Activated naive CD4-positive, alpha-beta T cell treated with Interleukin-2 at 50 U/mL for 16 hours (primary cell): ENCODE measurements at places on chromosomes 7 and 10.

- no peak for DNase-seq
Observed at GRCh38 chr10:49735161-49735560, 27.0 kb downstream of the OGDHL start.

GRCh38 chr7:90229682-90230081, 15.3 kb upstream of the CFAP69 start:
- DNase-seq, result no peak

- DNase-seq, result no peak
Observed at GRCh38 chr10:99598781-99599509, 21.3 kb downstream of the SLC25A28 start.

DNA sequence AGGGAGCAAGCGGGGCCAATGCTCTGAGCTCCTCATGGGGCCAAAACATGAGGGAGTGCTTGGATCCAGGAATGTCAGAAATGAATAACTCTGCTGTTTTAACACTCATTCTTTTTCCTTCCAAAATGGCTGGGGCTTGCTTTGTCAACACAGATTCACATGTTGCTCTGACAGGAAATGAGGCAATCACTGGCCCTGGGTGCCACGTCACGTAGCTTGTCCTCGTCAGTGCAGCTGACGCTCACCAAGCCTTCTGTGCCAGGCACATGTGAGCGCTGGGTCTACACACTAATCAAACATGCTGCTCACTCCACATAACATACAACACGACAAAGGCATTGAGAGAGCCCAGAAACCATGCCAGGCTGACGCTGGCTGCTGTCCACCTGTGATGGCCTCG, 198.9 kb downstream of the WDR37 start:
- DNase-seq, result no peak

- DNase-seq, result no peak
Observed at GRCh38 chr7:111678986-111679385, 116.7 kb upstream of the IMMP2L start.

DNA sequence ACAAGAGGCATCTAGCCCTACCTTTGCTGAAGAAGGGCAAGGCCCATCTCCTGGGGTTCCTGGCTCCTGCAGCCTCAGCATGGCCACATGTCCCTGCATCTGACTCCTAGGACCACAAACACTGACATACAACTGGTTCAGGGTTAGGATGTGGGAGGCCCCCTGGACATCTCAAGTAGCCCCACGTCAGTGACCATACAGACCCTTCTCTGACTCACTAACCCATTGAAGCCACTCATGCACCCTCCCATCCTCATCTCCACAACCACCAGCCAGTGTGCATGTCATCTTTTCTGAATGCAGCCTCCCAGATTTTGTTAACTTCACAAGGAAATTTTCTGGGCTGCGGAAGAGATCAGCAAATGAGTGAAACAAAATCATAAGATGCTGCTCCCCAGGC, 18.2 kb downstream of the TMEM176B start:
- no peak for DNase-seq

GRCh38 chr7:88184848-88185304, 35.0 kb downstream of the SRI start:
- DNase-seq, result peak; percentile 6

DNA sequence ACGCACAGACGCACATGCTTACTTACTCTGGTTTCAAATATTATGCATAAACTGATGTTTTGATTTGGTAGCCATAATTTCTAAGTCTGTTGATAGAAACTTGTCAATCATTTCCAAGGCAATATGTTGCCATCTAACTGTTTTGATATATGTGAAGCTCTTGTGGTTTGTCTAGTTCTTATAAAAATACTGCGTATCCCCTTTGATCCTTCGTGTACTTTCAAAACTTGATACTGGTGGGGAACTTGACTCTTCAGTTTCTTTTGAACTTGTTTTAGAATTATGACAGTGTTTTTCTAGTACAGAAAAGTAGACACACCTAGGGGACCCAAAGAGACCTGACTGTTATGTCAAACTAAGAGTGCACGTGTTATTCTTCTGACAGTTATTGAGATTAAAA, 708.0 kb downstream of the LRMDA start:
- no peak for DNase-seq

- no peak for DNase-seq
Observed at GRCh38 chr7:1234881-1235500, 2.3 kb downstream of the UNCX start.

- DNase-seq, result no peak
Observed at GRCh38 chr7:49089717-49090116, 165.4 kb downstream of the CDC14C start.

- no peak for DNase-seq
Observed at GRCh38 chr7:77338883-77339629, 77.1 kb downstream of the GSAP start.

DNA sequence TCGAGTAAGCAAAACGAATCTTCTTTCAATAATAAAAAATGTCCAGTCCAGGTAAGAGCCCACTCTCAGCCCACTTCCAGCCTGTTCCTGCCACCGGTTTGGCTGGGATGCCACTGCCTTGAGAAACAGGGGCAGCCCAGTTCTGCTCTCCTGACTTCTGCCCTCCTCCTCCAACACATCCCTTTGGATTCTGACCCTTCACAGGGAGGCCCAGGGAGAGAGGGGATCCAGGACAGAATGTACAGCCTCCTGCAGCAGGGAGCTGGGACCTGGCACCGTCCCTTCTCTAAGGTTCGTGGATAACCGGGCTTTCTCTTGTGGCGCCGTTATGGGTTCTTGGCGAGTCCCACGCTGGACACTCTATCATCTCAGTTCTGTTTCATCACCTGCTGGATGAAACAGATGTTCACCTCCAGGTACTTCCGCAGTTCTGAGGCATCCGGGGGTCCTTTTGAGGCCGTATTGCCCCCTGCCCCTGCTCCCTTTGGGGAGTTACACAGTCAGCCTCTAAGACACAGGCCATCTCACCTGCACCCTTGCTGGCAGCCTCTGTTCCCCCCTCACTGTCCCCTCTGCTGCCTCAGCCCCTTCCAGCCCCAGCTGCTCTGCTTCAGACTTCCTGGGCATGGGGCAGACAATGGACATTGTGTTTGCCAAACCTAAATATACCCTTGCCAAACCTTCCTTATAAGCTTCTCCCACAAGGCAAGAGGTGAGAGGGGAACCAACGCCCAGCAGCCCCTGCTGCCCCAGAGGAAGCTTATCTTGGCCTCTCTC, 203.8 kb upstream of the ZMIZ1 start:
- no peak for DNase-seq

GRCh38 chr10:101451667-101452069, 97.7 kb downstream of the BTRC start:
- DNase-seq, result no peak

GRCh38 chr10:87608756-87609155, 50.9 kb upstream of the PAPSS2 start:
- DNase-seq, result no peak

DNA sequence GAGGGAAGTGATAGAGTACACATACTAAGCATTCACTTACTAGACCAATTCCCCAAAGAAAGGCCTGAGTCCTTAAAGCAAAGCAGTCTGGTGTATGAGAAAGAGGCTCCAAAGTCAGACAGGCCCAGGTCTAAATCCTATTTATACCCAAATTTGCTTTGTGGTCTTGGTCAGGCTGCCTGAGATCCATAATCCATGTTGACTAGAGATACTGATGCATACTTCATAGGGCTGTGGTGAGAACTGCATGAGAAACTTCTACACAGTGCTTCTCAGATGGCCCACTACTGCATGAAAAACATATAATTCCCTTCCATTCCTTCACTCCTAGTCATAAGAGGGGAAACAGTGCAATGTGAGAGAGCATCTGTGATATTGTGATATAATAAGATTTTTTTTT, 81.6 kb upstream of the SP4 start:
- no peak for DNase-seq

- DNase-seq, result no peak
Observed at GRCh38 chr10:113056441-113057021, 106.5 kb downstream of the TCF7L2 start.

- peak; percentile 26 for DNase-seq
Observed at GRCh38 chr10:24894728-24895127, 57.7 kb downstream of the PRTFDC1 start.

DNA sequence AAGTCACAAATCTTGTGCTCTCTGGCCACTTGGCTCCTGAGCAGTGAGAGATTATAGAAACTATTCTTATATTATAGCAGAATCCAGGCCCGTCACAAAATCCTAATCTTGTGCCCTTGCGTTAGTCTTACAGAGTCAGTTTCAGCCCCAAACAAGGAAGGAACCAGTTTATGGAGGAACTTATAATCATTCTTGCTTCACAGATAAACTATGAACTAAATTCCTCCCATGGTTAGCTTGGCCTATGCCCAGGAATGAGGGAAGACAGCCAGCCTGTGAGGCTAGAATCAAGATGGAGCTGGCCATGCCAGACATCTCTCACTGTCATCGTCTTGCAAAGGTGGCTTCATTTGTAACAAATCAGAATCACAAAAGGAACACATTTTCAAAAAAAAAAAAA, 199.7 kb upstream of the PITRM1 start:
- no peak for DNase-seq

- no peak for DNase-seq
Observed at GRCh38 chr10:18976696-18977251, 71.8 kb upstream of the MALRD1 start.

- no peak for DNase-seq
Observed at GRCh38 chr7:156419782-156420181, 220.8 kb upstream of the RNF32 start.

DNA sequence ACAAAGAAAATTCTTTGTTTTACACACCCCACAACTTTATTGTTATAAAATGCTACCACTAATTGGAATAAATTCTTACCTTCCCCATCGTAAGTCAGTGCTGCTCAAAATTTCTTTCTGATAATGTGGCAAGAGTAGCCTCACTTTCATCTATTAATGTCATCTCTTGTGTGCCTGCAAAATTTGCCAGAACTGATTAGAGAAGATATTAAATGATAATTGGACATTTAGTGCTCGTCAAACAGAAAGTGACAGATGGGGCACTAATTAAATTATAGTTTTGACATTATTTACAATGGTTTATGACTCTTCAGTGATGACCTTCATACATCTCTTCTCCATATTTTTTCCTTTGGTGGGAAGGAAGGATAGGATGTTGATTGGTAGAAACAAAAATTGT, 690.9 kb downstream of the NXPH1 start:
- DNase-seq, result no peak

GRCh38 chr7:75584354-75584753, 92.2 kb downstream of the SPDYE5 start:
- no peak for DNase-seq

GRCh38 chr10:69239816-69240434, 19.8 kb downstream of the HKDC1 start:
- DNase-seq, result no peak

GRCh38 chr7:157032644-157033482, 22.4 kb upstream of the MNX1 start:
- no peak for DNase-seq

GRCh38 chr10:110657973-110658691, 14.0 kb downstream of the RBM20 start:
- DNase-seq, result no peak

DNA sequence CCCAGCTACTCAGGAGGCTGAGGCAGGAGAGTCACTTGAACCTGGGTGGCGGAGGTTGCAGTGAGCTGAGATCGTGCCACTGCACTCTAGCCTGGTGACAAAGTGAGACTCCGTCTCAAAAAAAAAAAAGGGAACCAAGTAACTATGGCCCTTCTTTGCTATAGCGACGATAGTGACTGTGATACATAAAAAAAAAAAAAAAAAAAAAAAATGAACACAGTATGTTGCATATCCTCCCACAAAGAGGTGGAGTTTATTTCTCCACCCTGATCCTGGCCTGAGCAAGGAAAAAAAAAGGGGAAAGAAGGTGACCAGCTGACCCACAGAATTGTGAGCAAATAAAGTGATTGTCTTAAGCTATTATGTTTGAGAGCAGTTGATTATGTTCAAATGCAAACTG, 42.3 kb upstream of the STEAP1B start:
- no peak for DNase-seq

GRCh38 chr10:116742367-116743265, at the start of gene HSPA12A:
Gene HSPA12A, minus strand, starts transcription at chr10:116742566. Its CDS starts 97 bp downstream, at chr10:116742469.
- peak; percentile 53 for DNase-seq

GRCh38 chr10:33209802-33210201, 124.7 kb downstream of the NRP1 start:
- no peak for DNase-seq

GRCh38 chr10:119351189-119351588, 143.8 kb downstream of the GRK5 start:
- no peak for DNase-seq

- DNase-seq, result peak; percentile 15
Observed at GRCh38 chr7:21253740-21254687, 173.9 kb upstream of the SP4 start.

DNA sequence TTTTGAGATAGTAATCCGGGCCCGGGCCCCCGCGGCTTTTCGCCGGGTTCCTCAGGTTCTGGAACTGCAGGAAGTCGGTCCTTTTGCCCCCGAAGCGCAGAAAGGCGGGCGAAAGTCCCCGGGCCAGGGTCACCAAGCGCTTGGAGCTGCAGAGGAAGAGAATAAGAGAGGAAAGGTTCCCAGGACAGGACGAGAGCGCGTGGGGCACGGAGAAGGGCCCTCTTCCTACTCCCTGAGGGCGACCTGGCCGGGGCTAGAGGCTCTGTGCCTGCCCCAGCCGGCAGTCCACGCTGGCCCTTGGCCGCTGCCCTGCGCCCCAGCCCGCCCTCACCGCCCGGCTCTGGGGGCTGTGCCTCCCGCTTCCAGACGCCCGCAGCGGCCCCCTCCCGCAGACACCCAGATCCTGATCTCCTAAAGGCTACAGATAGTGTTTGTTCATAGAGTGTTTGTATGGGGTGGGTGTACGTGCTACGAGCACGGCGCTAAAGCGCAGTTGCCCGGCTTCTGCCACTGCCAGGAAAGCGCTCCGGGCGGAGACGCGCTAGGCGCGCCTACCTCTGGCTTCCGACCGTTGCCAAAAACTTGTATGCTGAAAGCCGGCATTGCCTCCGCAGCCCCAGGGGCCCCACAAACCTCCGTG, 3.2 kb downstream of the HPSE2 start:
- no peak for DNase-seq

GRCh38 chr10:6530211-6530840, 49.8 kb downstream of the PRKCQ start:
- DNase-seq, result peak; percentile 80

- no peak for DNase-seq
Observed at GRCh38 chr10:94423627-94424026, 21.3 kb downstream of the TBC1D12 start.

- DNase-seq, result no peak
Observed at GRCh38 chr10:95394161-95394880, 103.5 kb upstream of the PDLIM1 start.

DNA sequence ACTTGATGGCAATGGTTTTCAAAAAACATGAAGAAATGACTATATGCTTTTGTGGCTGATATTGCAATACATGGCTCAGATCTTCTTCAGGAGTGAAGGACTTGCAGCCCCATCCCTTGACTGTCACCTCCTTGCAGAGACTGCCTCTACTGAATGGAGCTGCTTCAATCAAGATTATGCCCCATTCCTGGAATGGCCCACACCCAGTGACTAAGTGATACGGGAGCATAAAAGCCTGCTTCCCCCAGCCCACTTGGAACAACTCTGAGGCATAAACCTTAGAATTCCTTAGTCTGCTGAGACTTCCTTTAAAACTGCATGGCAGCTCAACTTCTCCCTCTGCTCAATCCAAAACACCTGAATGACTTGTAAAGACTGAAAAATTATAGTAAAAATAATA, 957.1 kb downstream of the SORCS3 start:
- DNase-seq, result no peak

GRCh38 chr10:98332623-98333269, 64.8 kb upstream of the LOXL4 start:
- no peak for DNase-seq

GRCh38 chr10:92757066-92757710, 67.4 kb downstream of the HHEX start:
- no peak for DNase-seq

GRCh38 chr10:43257347-43258210, 9.3 kb downstream of the RASGEF1A start:
- DNase-seq, result no peak

- no peak for DNase-seq
Observed at GRCh38 chr10:79277579-79278269, 69.5 kb upstream of the PPIF start.
